ENCODE measurements at places on chromosomes 12 and 14. TPM values are rescaled to one million over a fixed set of nuclear protein-coding genes. Genes with fewer than 3 reads are reported as not detected.

Gene KCNA1
- not detected for total RNA-seq

Gene NDUFA9
- 117 TPM for total RNA-seq

Gene SSTR1
- not detected for total RNA-seq

Gene ERBB3
- 1.7 TPM for total RNA-seq

Gene POTEM
- not detected for total RNA-seq

Gene TAS2R46
- total RNA-seq = not detected

Gene LRRK2
- 1.7 TPM for total RNA-seq

Gene MYO1H
- not detected for total RNA-seq

Gene KLRK1
- not detected for total RNA-seq
